ENCODE measurements at places on chromosomes 3 and 15. TPM values are rescaled to one million over a fixed set of nuclear protein-coding genes. Genes with fewer than 3 reads are reported as not detected.

The SPINK8 gene
- not detected for polyA plus RNA-seq

The APH1B gene
- 4.9 TPM for polyA plus RNA-seq

The CELSR3 gene
- 0.51 TPM for polyA plus RNA-seq

The LRRC28 gene
- polyA plus RNA-seq = 23.7 TPM

The GOLIM4 gene
- 23.1 TPM for polyA plus RNA-seq

The PLA2G4E gene
- 0.07 TPM for polyA plus RNA-seq

The ALS2CL gene
- 59.4 TPM for polyA plus RNA-seq

The CADM2 gene
- polyA plus RNA-seq = not detected

The EEFSEC gene
- polyA plus RNA-seq = 13.8 TPM

The MYEF2 gene
- polyA plus RNA-seq = 0.74 TPM

Measured in mammary epithelial cell (primary cell).